ENCODE measurements at places on chromosomes 2 and 18.

- no peak for DNase-seq
Observed at GRCh38 chr2:158699323-158699722, 95.8 kb upstream of the DAPL1 start.

- DNase-seq, result no peak
Observed at GRCh38 chr2:135163306-135163705, 111.2 kb downstream of the RAB3GAP1 start.

- peak; percentile 86 for DNase-seq
Observed at GRCh38 chr2:217551252-217551899, 451.4 kb downstream of the TNS1 start.

GRCh38 chr2:40642726-40643125 lies 190.8 kb upstream of the SLC8A1 start:
- DNase-seq, result no peak

DNA sequence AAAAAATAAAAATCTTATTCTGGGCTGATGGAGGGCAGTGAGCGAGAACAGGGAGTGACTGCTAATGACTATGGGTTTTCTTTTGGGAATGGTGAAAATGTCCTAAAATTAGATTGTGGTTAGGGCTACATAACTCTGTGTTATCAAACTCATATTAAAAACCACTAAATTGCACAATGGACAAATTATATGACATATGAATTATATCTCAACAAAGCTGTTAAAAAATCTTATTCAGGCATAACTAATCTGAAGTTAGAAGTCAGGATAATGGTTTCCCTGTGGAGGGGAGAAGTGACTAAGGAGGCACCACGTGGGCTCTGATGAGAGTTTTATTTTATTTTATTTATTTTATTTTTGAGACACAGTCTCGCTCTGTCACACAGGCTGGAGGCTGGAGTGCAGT lies 32.1 kb upstream of the DPP4 start:
- DNase-seq, result peak; percentile 68

DNA sequence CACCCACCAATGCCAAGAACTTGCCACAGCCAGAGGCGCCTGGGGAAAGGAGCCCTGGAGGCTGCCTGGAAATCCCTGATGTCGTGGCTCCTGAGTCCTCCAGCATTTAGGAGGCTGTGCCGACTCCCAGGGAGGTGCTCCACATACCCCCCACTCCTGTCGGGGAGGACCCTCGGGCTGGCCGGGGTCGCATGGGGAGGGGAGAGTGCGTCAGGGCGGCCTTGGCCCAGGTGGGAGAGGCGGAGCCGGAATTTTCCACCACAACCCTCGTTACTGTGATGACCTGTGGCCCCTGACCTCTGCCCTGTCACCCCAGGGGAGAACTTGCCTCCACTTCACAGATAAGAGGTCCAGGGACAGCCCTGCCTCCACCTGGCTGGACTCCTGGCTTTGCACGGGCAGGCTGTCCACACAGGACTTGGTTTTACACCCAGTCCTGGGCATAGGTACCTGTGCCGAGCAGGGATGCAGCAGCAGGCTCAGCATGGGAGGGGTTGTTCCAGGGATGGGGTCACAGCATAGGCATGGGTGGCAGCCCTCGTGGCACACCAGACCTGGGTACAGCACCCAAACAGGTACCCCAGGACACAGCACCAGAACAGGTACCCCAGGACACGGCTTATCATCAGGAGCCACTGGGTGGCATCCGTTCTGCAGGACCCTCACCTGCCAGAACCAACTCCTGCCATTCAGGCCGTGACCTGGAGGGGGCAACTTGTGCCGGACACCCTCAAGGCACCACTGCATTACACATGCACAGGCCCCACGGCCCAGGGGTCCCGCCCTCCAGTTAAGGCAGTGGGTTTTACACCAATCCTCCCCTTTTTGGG lies 12.3 kb upstream of the AGXT start:
- DNase-seq, result no peak

- DNase-seq, result no peak
Observed at GRCh38 chr2:162212366-162212765, 30.9 kb downstream of the FAP start.

GRCh38 chr2:199019898-199020507 lies 437.7 kb downstream of the SATB2 start:
- DNase-seq, result peak; percentile 44
